ENCODE measurements at places on chromosomes 2 and 18.

- DNase-seq: no peak
Measured at GRCh38 chr2:241695651-241696050, 6.2 kb upstream of the ING5 start.

DNA sequence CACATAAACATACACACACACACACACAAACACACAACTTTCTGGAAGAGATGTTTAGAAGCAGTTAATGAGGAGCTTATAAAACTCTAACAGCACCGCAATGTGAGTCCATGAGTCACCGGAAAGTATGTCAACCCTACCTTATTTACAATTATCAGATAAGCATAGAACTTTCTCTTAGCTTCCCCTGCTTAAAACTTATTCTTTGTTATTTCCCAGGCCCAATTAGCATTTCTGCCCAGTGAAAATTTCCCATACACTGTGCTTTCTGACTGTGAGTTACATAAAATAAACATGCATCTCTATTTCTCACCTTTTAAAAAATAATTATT is 737.6 kb downstream of the LRP1B start:
- DNase-seq: no peak

DNA sequence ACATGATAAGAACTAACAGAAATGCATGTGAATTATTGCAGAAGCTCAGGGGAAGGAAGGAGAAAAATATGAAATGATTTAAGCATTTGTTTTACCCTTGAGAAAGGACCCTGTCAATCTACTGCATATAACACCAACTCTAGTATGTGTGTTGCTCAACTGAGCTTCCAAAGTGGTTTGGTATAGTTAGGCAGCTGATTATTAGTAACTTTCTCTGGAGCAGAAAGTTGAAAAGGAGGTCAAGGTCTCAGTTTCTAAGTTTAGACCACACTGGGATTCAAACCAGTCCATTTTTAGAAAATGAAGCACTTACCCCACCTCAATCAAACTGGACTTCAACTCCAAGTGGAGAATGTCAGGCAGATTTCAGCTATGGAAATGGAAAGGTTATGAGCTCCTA is 123.3 kb upstream of the CDC42EP3 start:
- DNase-seq: no peak

- no peak for DNase-seq
Measured at GRCh38 chr18:312415-312814, 44.6 kb upstream of the THOC1 start.

GRCh38 chr18:7735196-7735595 is 168.1 kb downstream of the PTPRM start:
- DNase-seq: no peak

GRCh38 chr2:189512879-189513278 is 67.7 kb downstream of the SLC40A1 start:
- DNase-seq: no peak

- DNase-seq: no peak
Measured at GRCh38 chr2:216163518-216163917, 54.4 kb downstream of the XRCC5 start.

DNA sequence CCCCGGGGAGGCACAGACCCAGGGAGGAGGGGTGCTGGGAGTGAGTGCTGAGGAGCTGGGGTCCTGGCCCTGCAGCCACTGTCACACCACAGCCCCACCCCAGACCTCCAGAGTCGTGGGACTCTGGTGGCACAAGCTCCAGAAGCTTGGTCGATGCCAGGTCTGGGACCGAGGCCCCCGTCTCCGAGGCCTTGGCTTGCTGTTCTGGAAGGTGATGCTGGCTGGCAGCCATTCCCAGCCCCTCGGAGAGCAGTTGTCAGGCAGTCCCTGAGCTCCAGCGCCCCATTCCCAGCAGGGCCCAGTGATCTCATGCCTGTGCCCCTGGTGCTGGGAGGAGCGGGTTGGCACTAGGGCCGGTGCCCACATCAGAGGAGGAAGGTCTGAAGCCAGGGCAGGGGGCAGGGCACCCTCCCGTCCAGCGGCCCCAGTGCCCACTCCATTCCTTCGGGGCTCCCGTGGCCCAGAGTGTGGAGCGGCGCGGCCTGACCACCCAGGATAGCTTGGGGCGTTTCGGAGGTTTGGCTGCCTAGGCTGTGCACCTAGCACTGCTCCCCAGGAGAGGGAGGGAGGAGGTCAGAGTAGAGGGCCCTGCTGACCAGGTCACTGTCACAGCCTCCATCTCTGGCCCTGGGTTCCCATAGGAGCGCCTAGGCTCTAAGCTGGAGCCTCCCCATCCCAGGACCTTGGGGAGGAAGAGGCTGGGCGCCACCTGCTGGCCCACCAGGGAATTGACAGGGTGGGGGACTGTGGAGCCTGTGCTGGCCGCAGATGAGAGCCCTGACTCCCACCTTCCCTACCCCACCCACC is 16.8 kb upstream of the ALPI start:
- peak; percentile 65 for DNase-seq

GRCh38 chr2:205361272-205361671 is 321.0 kb upstream of the NRP2 start:
- DNase-seq: no peak

- peak; percentile 51 for DNase-seq
Measured at GRCh38 chr2:196263181-196263747, 91.9 kb upstream of the STK17B start.

GRCh38 chr2:234060236-234060635 is 9.7 kb downstream of the SPP2 start:
- DNase-seq: no peak

- DNase-seq: no peak
Measured at GRCh38 chr2:235350234-235350633, 143.6 kb upstream of the AGAP1 start.

DNA sequence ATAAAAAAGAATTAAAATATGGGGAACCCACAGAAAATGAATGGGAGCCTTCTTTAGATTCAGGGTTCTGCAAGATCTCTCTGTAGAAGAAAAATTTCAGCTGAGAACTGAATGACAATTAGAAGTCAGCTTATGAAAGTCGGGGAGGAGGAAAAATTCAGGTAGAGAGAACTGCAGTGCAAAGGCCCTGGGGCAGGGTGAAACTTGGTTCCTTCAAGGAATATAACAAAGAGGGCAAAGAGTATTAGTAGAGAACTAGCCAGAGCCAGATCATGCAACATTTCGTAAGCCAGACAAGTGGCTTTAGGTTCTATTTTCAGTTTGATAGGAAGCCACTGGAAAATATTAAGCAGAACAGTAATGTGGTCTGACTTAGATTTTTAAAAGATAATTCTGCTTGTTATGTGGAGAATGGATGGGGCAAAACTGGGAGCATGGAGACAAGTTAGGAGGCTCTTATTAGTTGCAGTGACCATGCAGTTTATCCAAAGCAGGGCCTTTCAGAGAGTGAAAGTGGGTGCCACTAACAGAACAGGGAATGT is 27.9 kb downstream of the RAB27B start:
- DNase-seq: no peak

DNA sequence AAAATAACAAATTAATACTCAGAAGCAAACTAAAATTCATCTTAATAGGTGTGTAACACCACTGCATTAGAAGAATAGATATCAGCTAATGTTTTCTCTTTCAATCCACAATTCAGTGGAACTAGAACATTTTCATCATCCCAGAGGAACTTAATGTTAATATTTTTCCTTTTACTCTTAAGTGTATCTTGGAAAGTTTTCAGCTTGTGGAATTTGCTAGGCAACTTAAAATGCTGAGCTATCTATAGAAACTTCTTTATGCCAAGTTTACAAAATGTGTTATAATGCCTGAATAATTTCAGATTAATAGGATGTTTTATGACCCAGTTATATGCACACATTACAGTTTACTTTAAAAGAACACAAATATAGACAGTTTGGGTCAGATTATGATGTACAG is 86.6 kb upstream of the FAM237A start:
- no peak for DNase-seq

- DNase-seq: no peak
Measured at GRCh38 chr2:109452318-109453305, 161.2 kb downstream of the SEPTIN10 start.

All from activated CD4-positive, alpha-beta T cell treated with anti-CD3 and anti-CD28 coated beads for 36 hours (primary cell).